ENCODE measurements at places on chromosomes 11 and 22.

- DNase-seq, result no peak
Observed at GRCh38 chr11:44889266-44889665, 61.4 kb downstream of the TP53I11 start.

- no peak for DNase-seq
Observed at GRCh38 chr11:94588366-94588942, 21.3 kb downstream of the PIWIL4 start.

- DNase-seq, result no peak
Observed at GRCh38 chr11:103413266-103413888, 304.2 kb downstream of the DYNC2H1 start.

GRCh38 chr22:31085928-31086327, 4.8 kb downstream of the SMTN start:
- DNase-seq, result no peak

DNA sequence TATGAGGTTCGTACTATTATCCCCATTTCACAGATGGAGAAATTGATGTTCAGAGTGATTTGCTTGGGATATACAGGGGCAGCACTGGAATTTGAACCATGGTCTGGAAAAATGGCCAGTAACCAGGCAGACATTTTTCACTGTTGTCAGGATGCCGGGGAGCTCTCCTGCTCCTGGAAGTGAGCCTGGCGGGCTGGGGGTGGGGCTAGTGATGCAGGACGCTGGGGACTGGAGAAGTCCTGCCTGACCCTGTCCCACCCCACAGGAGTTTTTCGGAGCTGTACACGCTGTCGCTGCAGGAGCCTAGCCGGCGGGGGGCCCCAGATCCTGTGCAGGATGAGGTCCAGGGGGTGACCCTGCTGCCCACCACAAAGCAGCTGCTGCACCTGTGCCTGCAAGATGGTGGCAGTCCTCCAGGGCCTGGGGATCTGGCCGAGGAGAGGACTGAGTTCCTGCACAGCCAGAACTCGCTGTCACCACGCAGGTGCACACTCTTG, 11.1 kb downstream of the SIPA1 start:
- DNase-seq, result peak; percentile 45

DNA sequence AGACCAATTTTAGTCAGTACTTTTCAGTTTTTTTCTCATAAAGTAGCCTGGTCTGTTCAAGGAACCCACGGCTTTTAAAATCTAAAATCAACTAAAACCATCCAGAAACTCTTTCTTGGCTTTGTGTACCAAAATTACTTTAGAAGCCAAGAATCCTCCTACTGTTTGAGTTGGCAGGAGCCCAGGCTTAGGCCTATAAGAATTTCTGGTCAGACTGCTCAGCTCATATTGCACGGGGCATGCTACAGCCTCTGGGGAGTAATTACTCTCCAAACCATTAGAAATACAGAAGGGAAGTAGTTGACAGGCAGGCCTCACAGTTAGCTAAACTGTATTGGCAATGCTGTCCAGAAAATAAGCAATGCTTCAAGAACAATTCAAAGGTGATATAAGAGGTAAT, 1862.9 kb upstream of the RAG2 start:
- peak; percentile 33 for DNase-seq

DNA sequence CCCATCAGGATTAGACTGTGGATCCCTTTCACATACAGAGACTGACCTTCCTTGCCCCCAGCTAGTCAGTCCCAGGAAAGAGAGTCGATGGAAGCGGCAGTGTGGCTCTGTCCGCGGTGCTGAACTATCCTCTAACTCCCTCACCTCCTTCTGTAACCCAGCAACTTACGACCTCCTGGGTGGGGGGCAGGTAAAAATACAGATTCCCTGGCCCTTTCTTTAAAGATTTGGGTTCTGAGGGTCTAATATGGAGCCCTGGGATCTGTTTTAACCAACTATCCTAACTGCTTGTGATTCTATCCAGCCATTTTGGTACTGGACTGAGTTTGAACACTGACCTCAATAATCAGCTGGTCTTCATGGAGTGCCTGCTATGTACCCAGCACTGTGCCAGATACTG, 23.2 kb downstream of the MFNG start:
- no peak for DNase-seq

- DNase-seq, result no peak
Observed at GRCh38 chr11:96095884-96096303, 172.0 kb upstream of the MTMR2 start.

- no peak for DNase-seq
Observed at GRCh38 chr11:62713343-62713742, 5.9 kb downstream of the GNG3 start.
